ENCODE measurements at places on chromosomes 7 and 10. TPM values are rescaled to one million over a fixed set of nuclear protein-coding genes. Genes with fewer than 3 reads are reported as not detected.
A peak's percentile ranks its signal among the peaks of the same experiment; 100 is the strongest.

The LRRN3 gene
- 1.9 TPM for total RNA-seq

- H3K4me1 ChIP-seq = peaks cover 10% of the 10 kb centered on the region
- H3K36me3 ChIP-seq = no peaks in the 10 kb centered on the region
- no peaks in the 10 kb centered on the region for H3K27me3 ChIP-seq
- H3K4me3 ChIP-seq = peak overlapping the region; percentile 10
Measured at GRCh38 chr7:16062269-16062668, 359.1 kb downstream of the CRPPA start.

- H3K4me3 ChIP-seq = no peak overlapping the region
- H3K27me3 ChIP-seq = no peaks in the 10 kb centered on the region
- DNase-seq = no peak
- H3K4me1 ChIP-seq = no peaks in the 10 kb centered on the region
Measured at GRCh38 chr7:96143495-96144259, 178.2 kb downstream of the SLC25A13 start.

GRCh38 chr10:128047351-128047750 lies 78.9 kb downstream of the MKI67 start:
- no peaks in the 10 kb centered on the region for H3K27me3 ChIP-seq
- peak; percentile 77 for DNase-seq

- DNase-seq = no peak
- H3K27me3 ChIP-seq = no peaks in the 10 kb centered on the region
- peaks cover 7% of the 10 kb centered on the region for H3K4me1 ChIP-seq
- no peaks in the 10 kb centered on the region for H3K36me3 ChIP-seq
- no peak overlapping the region for H3K4me3 ChIP-seq
Measured at GRCh38 chr7:353746-354325, 63.9 kb downstream of the FOXL3 start.

- peaks cover 23% of the 10 kb centered on the region for H3K27me3 ChIP-seq
- no peak overlapping the region for H3K4me3 ChIP-seq
- H3K4me1 ChIP-seq = peaks cover 7% of the 10 kb centered on the region
- H3K27ac ChIP-seq = no peak overlapping the region
- no peak for DNase-seq
Measured at GRCh38 chr10:91024541-91024940, 103.7 kb upstream of the ANKRD1 start.

The ANKRD30A gene
- not detected for total RNA-seq

- H3K27ac ChIP-seq = no peak overlapping the region
- H3K4me1 ChIP-seq = peaks cover 4% of the 10 kb centered on the region
- peaks cover 2% of the 10 kb centered on the region for H3K36me3 ChIP-seq
- peaks cover 52% of the 10 kb centered on the region for H3K27me3 ChIP-seq
Measured at GRCh38 chr10:75428434-75429158, 2.8 kb upstream of the LRMDA start.

The TAS2R5 gene
- total RNA-seq = 0.90 TPM

- H3K27me3 ChIP-seq = no peaks in the 10 kb centered on the region
- no peaks in the 10 kb centered on the region for H3K36me3 ChIP-seq
- H3K27ac ChIP-seq = no peak overlapping the region
- H3K4me3 ChIP-seq = no peak overlapping the region
- H3K4me1 ChIP-seq = no peaks in the 10 kb centered on the region
Measured at GRCh38 chr7:79979437-79979836, 155.2 kb upstream of the GNAI1 start.

DNA sequence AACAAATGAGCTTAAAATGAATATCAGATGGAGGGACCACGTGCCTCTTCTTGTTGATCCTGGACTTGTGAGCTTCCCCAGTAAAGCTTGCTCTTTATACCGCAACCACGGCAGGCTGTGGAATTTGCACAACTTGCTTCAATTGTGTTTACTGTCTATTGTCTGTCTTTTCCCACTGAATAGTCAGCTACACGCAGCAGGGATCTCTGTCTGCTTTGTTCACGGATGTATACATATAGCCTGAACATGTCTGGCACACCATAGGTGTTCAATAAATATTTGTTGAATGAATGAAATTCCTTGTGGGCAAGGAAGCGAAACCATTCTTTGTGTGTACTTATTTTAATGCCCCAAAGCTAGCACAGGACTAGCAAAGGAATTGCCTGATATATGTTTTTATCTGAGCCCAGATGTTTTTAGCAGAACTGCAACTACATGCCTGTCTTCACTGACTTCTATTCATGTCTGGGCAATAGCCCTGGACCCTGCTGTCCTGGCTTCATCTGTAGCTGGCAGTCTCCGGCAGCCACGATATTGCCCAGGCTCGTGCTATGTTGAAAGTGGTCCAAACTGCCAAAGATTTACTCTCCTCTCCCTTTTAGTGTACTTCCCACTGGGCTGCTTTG lies 29.9 kb upstream of the IFRD1 start:
- H3K27ac ChIP-seq = no peak overlapping the region
- H3K27me3 ChIP-seq = peaks cover 6% of the 10 kb centered on the region
- DNase-seq = no peak

- H3K36me3 ChIP-seq = no peaks in the 10 kb centered on the region
- peaks cover 32% of the 10 kb centered on the region for H3K27me3 ChIP-seq
- H3K27ac ChIP-seq = no peak overlapping the region
- H3K4me3 ChIP-seq = no peak overlapping the region
Measured at GRCh38 chr10:89129911-89130310, 77.2 kb downstream of the CH25H start.

DNA sequence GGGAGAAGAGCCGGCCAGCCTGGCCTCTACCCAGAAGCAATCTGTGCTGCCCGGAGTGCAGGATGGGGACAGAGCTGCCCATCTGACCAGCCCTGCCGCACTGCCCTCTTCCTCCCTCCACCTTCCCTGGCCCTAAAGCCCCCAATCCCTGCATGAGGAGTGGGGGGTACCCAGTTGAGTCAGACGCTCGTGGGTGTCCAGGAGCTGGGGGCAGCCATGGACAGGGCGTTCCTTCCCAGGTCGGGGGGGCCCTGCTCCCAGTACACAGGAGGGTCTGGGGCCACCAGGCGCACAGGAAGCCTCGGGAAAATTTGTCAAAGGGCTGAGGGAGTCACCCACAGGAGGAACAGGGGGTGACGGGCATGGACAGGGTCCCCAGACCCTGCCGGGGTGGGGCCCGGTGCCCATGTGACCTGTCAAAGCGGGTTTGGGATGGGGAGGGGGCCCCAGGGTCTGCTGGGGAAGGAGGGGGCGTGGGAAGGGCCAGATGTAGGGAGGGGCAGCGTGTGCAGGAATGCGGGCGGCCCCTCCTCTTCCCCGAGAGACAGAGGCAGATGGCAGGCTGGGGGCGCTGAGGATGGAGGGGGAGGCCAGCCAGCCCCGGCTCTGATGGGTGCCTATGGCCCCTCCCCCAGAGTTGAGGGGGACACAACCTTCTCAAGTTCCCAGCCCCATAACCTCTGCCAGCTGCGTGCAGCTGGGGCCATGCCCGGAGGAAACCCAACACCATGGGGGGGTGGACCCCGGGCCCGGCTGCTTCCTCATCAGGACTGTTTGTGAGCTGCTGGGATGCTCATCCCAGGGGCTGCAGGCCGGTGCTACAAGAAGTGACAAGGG lies 21.5 kb upstream of the GRIFIN start:
- peaks cover 2% of the 10 kb centered on the region for H3K36me3 ChIP-seq
- H3K4me1 ChIP-seq = peaks cover 6% of the 10 kb centered on the region
- no peak for DNase-seq

The ZCWPW1 gene
- 5.1 TPM for total RNA-seq

The SEPTIN7 gene
- total RNA-seq = 191 TPM

- DNase-seq = no peak
- peaks cover 20% of the 10 kb centered on the region for H3K4me1 ChIP-seq
- H3K27me3 ChIP-seq = peaks cover 11% of the 10 kb centered on the region
Measured at GRCh38 chr10:11838298-11838852, 15.2 kb downstream of the PROSER2 start.

The PTCD1 gene
- total RNA-seq = 3.6 TPM

DNA sequence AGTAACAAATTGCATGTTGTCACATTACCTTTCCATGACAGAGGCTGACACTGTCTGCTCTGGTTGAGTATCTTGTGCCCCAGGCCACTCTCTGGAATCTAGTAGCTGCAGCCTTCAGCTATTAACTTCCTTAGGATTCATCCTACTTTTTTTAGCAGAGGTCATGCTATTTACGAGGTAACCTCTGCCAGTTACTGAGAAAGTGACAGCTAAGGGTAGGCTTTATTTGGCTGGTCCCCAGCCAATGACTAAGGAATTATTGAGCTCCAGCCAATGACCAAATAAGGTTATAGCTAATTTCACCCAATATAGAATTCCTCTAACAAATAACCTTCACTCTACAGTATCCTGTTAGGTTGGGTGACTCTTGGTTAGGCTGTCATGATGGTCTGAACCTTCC lies 1361.7 kb downstream of the XPNPEP1 start:
- no peaks in the 10 kb centered on the region for H3K36me3 ChIP-seq
- H3K27me3 ChIP-seq = no peaks in the 10 kb centered on the region
- no peaks in the 10 kb centered on the region for H3K4me1 ChIP-seq
- no peak overlapping the region for H3K4me3 ChIP-seq

- H3K4me1 ChIP-seq = peaks cover 2% of the 10 kb centered on the region
- H3K4me3 ChIP-seq = no peak overlapping the region
- DNase-seq = no peak
- H3K27ac ChIP-seq = no peak overlapping the region
Measured at GRCh38 chr7:17680943-17681351, 259.3 kb downstream of the SNX13 start.

DNA sequence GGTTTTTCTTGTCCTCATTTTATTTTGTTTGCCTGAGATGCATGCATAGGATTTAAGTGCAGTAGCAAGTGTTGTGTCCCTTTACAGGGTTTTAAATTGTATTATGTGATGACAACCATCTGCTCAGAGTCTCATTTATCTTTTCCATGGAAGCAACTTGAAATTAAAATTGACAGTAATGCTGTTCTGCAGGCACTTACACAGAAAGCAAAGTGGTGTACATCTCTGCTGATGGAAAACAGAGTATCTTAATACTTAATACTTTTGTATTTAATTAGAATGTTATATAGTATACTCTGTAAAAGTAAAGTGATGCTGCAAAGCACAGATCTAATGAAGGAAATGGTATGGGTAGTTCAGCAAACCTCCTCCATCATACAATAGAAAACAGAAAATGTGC lies 482.9 kb downstream of the POM121L12 start:
- no peaks in the 10 kb centered on the region for H3K36me3 ChIP-seq
- no peaks in the 10 kb centered on the region for H3K27me3 ChIP-seq
- H3K27ac ChIP-seq = no peak overlapping the region
- H3K4me3 ChIP-seq = no peak overlapping the region
- no peaks in the 10 kb centered on the region for H3K4me1 ChIP-seq

The C10orf53 gene
- not detected for total RNA-seq

GRCh38 chr10:23230582-23230981 lies 38.5 kb downstream of the PTF1A start:
- no peak overlapping the region for H3K27ac ChIP-seq
- no peaks in the 10 kb centered on the region for H3K36me3 ChIP-seq
- DNase-seq = no peak
- H3K4me3 ChIP-seq = no peak overlapping the region

GRCh38 chr7:138699661-138700060 lies 1.5 kb downstream of the SVOPL start:
- no peak overlapping the region for H3K4me3 ChIP-seq
- no peaks in the 10 kb centered on the region for H3K36me3 ChIP-seq
- peaks cover 16% of the 10 kb centered on the region for H3K27me3 ChIP-seq
- H3K27ac ChIP-seq = no peak overlapping the region

- H3K27ac ChIP-seq = no peak overlapping the region
- H3K27me3 ChIP-seq = peaks cover 23% of the 10 kb centered on the region
- DNase-seq = no peak
- no peaks in the 10 kb centered on the region for H3K36me3 ChIP-seq
- no peak overlapping the region for H3K4me3 ChIP-seq
Measured at GRCh38 chr10:18098201-18098600, 42.0 kb upstream of the CACNB2 start.

GRCh38 chr10:124946945-124947344 lies 5.0 kb downstream of the ZRANB1 start:
- peaks cover 44% of the 10 kb centered on the region for H3K4me1 ChIP-seq
- no peak overlapping the region for H3K4me3 ChIP-seq
- peaks cover 7% of the 10 kb centered on the region for H3K36me3 ChIP-seq
- DNase-seq = no peak
- no peaks in the 10 kb centered on the region for H3K27me3 ChIP-seq

DNA sequence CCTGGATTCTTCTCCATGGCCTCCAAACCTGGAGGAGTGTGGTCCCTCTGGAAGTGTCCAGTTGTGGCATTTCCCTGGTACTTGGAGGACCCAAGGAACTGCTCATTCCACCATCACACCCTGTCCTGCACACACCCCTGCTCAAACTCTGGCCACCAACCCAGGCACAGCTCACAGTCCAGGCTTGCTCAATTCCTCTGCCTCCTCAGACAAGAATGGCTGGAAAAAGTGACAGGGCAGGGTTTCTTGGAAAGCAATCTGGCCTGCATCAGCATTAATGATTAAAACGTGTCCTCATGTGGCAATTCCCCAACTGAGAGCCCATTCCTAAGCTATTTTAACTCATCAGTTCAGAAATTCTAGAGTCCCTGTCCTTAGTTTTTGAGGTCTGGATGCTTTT lies 17.2 kb upstream of the TPST1 start:
- H3K4me3 ChIP-seq = no peak overlapping the region
- no peaks in the 10 kb centered on the region for H3K36me3 ChIP-seq
- H3K27me3 ChIP-seq = no peaks in the 10 kb centered on the region
- H3K4me1 ChIP-seq = no peaks in the 10 kb centered on the region
- no peak overlapping the region for H3K27ac ChIP-seq

The PLCE1 gene
- total RNA-seq = 0.05 TPM

The OPN1SW gene
- not detected for total RNA-seq

The CALHM1 gene
- not detected for total RNA-seq

- no peak overlapping the region for H3K27ac ChIP-seq
- peaks cover 2% of the 10 kb centered on the region for H3K36me3 ChIP-seq
- DNase-seq = no peak
- peaks cover 6% of the 10 kb centered on the region for H3K4me1 ChIP-seq
Measured at GRCh38 chr7:29196971-29197595, 2.5 kb downstream of the CHN2 start.

The IFIT5 gene
- total RNA-seq = 12.7 TPM

The GPR26 gene
- total RNA-seq = not detected

DNA sequence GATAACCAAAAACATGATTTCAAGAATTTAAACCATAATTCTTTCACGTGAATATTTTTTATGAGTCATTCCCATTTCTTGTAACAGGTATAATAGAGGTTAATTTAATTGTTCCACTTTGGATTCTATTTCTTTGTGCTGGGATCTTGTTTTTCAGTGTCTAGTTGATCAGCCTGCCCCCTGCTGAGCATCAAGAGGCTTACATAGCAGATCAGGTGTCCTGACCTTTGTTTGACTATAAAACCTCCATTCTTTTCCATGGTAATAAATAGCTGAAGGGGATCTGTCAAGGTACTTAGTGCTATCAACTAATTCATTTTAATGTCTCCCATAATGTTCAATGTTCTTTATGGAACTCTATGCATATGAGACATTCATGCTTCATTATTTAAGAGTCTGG lies 4.9 kb downstream of the COL17A1 start:
- H3K4me3 ChIP-seq = no peak overlapping the region
- no peaks in the 10 kb centered on the region for H3K4me1 ChIP-seq
- DNase-seq = no peak
- H3K27ac ChIP-seq = no peak overlapping the region

- H3K4me3 ChIP-seq = no peak overlapping the region
- no peaks in the 10 kb centered on the region for H3K36me3 ChIP-seq
- H3K27ac ChIP-seq = no peak overlapping the region
- no peak for DNase-seq
- H3K4me1 ChIP-seq = no peaks in the 10 kb centered on the region
- H3K27me3 ChIP-seq = peaks cover 24% of the 10 kb centered on the region
Measured at GRCh38 chr10:116521424-116522290, 24.1 kb upstream of the PNLIP start.

GRCh38 chr10:62694537-62695126 lies 109.9 kb upstream of the ADO start:
- H3K27ac ChIP-seq = peak overlapping the region; percentile 93
- no peaks in the 10 kb centered on the region for H3K36me3 ChIP-seq
- no peaks in the 10 kb centered on the region for H3K27me3 ChIP-seq

Measured in T-helper 17 cell (primary cell).